EH (cell line): ENCODE measurements at places on chromosomes 11 and 22.

DNA sequence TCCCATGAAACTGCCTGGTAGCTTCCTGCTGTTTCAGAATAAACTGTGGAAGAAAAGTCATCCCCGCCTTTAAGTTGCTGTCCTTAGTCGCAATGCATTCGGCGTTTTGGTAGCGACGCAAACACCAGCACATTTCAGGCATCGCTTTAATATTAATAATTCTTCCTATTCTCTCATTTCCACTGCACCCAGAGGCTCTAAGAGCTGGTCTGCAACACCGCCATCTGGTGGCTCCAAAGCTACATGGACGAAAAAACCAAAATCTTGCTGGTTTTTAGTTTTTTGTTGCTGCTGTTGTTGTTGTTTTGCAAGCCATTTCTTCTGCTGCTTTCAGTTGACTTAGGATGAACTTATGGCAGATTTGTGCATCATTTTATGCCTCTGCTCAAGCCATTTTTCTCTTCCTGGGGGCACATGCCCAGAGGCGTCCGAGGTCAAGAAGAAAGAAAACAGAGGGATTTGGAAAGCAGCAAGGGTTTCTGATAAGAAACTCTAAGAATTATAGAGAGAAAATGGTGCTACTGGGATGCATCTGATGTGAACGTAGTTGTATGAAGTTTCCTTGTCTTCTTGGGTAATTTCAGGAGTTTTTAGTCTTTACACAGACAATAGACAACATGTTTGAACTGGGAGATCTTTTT lies 345.4 kb upstream of the KIRREL3 start:
- peak; percentile 44 for DNase-seq

- peak; percentile 20 for DNase-seq
These were observed 70.3 kb downstream of the KIRREL3 start for GRCh38 chr11:126930091-126930841.

DNA sequence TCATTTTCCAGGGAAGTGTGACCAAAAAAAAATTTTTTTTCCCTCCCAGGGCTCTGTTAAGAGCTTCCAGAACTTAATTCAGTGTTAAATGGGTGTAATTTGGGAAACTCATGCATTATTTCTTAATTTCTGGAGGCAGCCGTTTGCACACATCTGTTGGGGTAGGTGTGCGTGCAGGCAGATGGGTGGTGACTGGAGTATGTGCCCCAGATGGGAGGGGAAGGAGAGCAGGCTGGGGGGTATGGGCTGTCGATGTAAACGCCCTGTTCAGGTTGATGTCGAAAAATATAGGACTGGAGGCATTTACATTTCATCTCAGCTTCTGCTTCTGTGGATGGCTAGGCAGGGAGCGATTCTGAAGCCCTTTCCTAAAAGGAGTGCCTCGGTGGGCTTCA lies 13.7 kb upstream of the SHISAL1 start:
- DNase-seq = no peak

DNA sequence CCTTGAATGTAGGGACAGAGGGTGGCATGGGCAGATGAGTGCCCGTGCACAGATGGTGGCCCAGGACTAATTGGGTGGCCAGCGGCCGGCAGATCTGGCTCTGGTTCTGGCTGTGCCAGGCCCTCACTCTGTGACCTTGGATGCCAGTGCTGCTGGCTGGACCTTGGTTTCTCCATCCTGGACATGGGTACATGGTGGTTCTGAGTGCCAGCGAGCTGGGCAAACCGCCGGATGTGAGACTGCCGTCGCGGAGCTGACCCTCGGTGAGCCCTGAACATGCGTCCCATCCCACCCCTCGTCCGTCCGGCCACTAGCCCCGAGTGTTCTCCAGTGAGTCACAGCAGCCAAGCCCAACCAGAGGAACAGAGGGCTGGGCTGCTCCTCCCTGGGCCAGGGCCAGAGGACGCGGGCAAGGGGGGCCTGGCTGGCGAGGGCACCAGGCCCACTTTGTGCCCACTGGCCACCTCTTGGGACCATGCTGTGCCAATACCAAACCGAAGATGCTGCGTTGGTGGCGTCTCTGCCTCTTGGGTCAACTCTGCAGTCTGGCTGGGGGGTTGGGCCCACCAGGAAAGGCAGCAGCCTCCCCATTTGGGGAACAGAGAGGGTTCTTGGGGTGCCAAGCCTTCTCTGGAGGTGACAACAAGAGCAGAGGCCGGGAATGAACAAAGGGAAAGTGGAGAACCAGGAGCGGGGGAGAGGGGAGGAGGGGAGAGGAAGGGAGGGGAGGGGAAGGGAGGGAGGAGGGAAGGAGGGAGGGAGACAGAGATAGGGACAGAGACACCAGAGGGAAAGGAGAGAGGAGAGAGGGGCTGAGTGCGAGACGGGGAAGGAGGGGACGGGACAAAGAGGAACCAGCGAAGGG lies 10.7 kb downstream of the LSP1 start:
- DNase-seq = peak; percentile 93

- no peak for DNase-seq
These were observed 107.8 kb downstream of the CYP2R1 start for GRCh38 chr11:14784230-14784629.

GRCh38 chr11:3903207-3903896 lies 47.9 kb downstream of the STIM1 start:
- no peak for DNase-seq
